ENCODE measurements at places on chromosomes 5 and 9.

DNA sequence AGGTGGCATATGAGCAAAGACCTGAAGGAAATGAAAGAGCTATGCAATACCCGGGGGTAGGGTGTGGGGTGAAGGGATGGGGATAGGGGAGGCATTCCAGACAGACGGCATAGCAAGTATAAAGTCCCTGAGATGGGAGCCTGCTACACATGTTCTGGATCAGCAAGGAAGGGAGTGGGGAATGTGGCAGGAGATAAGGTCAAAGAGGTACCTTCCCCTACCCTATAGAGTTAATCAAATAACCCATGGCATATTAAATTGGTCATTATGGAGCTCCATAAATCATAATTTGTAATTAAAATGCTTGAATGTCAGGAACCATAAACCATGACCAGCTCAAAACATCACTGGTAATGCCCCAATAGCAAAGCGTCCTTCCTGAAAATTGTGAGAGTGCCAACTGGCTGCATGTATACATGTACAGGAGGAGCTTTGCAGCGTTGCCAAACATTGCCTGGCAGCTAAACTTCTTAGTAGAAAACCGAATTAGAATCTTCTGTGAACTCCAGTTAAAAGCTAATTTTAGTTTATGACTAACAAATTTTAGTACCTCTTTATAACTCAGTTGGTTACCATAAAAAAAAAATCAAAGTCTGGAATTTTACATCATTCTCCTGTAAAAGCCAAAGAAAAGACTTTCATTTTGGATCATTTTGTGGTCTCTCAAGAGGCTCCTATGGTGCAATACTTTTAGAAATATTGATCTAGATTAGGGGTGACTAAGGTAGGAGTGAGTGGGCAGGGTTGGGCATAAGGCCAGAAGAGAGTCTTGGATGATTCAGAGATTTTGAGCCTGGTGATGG, 4.7 kb downstream of the DNAI1 start:
- peak; percentile 49 for DNase-seq

GRCh38 chr9:77587851-77588250, 60.3 kb downstream of the GNA14 start:
- DNase-seq, result no peak

DNA sequence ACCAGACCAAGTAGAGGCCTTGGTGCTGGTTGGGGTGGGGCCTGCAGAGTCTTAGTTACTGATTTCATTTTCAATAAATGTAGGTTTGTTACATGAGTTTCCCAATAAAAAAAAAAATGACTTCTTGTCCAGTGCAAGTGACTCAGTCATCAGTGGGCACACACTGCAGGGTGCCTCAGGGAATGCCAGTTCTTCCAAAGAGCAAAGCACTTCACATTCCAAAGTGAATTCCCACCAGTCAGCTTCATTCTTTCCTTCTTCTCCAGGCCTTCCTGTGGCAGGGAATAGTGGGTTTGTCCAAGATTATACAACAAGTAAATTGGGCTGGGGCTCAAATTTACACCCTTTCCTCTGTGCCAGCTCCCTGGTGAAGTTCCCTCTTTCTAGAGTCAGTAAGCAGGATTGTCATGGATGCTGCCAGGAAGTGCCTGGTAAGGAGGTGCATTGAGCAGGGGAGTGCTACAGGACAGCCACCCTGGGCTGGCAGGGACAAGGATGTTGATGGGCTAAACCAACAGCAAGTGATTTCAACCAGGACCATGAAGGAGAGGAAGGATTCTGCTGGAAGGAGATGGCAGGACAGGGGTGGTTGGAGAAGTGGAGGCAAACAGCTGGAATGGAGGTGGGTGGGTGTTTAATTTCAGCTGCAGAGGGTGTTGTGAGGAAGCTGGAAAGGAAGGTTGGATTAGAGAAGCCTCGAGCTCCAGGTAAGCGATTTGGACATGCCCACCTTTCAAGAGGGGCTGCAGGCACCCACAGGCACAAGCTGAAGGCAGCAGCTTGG, 3.7 kb upstream of the B4GALT7 start:
- no peak for DNase-seq

DNA sequence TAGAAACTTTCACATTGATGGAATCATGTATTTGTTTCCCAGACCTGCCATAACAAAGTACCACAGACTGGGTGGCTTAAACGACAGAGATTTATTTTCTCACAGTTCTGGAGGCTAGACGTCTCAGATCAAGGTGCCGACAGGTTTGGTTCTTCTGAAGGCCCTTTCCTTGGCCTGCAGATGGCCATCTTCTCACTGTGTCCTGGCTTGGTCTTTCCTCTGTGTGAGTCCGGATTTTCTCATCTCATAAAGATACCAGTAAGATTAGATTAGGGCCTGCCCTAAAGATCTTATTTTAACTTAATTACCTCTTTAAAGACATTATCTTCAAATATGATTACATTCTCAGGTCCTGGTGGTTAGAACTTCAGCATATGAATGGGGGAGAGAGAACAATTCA, 5.8 kb downstream of the USP20 start:
- no peak for DNase-seq

- no peak for DNase-seq
Observed at GRCh38 chr5:52805615-52806014, 17.9 kb downstream of the ITGA1 start.

DNA sequence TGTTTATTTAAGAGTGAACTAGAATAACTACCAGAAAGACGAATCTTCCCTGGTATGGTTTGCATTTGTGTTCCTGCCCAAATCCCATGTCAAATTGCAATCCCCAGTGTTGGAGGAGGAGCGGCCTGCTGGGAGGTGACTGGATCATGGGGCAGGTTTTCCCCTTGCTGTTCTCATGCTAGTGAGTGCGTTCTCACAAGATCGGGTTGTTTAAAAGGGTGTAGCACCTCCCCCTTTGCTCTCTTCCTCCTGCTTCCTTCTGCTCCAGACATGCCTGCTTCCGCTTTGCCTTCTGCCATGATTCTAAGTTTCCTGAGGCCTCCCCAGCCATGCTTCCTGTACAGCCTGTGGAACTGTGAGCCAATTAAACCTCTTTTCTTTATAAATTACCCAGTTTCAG, 210.3 kb upstream of the TBC1D2 start:
- DNase-seq, result no peak

DNA sequence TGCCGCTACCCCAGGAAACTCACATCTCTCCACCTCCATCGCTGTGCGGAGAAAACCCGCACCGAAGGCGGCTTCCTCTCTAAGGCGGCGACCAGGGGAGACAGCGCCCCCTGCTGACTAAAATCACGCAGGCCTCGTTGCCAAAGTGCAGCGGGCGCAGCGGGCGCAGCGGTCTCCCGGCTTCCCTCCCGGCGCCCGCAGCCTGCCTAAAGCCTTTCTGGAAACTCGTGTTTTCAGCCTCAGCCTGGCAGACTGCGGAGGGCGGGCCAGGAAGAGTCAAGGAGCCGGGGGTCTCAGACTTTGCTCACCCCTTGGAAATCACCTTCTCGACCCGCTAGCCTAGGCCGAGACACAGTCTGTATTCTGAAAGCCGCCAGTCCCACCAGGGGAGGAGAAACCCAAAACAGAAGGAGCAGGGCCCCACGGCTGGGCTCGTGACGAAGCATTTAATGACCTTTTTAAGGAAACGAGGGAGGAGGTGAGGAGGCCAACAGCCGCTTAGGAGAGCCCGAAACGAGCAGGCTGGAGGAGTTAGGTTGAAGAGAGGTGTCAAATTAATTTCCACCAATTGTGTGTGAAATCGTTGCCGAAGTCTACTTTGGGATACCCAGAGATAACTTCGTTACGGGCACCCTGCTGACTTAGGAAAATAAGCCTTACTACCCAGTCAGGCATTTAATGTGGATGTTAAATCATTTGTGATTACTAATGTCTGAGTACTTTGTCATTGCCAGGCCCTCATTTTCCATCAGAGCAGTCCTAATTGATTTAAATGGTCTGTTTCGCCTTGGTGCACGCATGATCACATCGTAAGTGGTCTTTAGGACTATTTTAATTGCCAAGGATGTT, 7.3 kb upstream of the FOXB2 start:
- DNase-seq, result no peak

DNA sequence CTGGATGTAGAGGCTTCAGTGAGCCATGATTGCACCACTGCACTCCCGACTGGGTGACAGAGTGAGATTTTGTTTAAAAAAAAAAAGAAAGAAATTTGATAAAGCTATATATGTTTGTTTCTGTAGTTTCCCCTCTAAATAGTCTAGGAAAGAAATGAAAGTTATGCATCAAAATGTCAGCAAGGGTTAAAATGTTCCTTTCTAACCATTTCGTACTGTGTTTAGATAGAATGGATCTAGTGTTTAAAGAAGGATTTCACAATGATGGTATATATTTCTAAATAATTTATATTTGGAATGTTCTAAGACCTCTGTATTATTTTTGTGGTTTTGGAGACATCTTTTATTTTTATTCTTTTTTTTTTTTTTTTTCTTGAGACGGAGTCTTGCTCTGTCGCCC, 22.7 kb downstream of the TEK start:
- no peak for DNase-seq

DNA sequence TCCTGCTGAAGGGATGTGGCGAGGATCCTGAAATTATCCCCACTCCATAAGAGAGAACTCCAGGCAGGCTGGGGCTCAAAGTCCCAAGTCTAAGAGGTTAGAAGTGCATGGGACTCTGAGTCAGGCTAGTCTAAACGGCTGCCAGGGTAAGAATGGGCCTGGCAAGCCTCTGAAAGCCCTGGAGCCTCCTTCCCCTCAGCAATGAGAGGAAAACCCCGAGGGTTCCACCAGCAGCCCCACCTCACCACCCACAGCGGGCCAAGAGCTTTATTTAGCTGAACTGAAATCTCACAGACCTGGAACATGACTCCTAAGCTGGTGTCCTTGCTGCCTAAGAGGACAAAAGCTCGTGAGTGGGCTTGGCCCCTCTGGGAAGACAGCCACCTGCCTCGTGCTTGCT, 135.5 kb downstream of the SEC61B start:
- no peak for DNase-seq

DNA sequence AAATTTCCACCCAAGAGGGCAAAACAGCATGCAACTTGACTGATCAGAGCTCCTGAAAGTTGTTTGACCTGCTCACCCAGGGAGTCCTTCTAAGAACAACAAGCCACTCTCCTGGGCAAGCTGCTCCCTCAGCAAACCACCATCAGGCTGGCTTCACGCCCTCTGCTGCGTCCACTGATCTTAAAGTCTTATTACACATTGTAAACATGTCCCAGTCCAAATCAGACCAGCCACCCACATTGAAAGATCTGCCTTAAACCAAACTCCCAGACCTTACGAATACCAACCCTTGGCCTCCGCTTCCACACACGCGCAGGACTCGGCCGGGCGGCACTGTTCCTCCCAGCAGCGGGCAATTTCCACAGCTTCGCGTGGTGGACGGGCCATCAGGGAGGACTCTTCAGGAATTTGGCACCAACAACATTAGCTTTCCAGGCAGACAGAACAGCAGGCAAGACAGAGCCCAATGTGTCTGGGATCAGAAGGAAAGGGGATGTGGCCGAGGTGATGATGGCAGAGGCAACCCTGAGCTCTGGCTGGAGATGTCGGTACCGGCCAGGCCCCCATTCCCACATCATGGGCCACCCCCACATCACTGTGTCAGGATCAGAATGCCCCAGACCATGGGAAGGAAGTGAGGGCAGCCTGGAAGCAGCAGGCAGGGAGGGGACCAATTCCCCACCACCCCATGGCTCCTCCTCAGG, 56.8 kb downstream of the SEMA4D start:
- DNase-seq, result no peak

DNA sequence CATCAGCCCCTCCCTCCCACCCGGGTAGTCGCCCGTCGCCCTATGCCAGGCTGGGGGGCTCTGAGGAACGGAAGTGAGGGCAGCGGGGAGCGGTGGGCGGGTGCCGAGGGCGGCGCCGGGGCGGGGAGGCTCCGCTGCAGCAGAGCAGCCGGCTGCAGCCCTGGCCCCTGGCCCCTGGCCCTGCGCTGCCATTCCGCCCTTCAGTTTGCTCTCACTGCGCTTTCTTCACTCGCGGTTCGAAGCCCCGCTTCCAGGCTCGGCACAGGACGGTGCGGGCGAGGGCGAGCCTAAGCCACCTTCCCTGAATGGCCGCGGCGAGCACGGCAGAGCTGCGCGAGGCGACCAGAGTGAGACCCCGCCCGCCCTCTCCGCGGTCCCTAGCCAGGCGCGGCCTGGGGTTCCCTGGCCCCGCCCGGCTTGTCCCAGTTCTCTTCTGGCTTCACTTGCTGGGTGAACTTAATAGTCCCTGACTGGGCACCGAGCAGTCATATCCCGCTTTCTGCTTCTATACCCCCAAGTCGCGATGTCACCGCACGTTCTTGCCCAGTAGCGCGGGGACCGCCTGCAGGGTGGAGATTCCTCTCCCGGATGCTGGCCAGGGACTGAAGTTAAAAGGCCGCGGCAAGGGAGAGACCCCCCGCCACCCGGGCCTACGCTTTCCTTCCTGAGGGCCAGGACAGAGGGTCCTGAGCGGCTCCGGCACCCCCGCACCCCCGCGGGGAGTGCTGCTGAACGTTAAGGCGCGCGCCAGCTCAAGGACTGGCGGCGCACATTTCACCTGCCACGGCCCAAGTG, 623 bp upstream of the TRIM36 start:
- DNase-seq, result no peak

GRCh38 chr9:72817413-72817812, 135.4 kb downstream of the ALDH1A1 start:
- DNase-seq, result no peak

All from epithelial cell of prostate (primary cell).